ENCODE measurements at places on chromosomes 3 and 15. TPM values are rescaled to one million over a fixed set of nuclear protein-coding genes. Genes with fewer than 3 reads are reported as not detected.

- DNase-seq = no peak
Observed at GRCh38 chr15:42691308-42691707, 45.6 kb downstream of the CDAN1 start.

GRCh38 chr15:55907797-55908196, 85.6 kb downstream of the NEDD4 start:
- peak; percentile 59 for DNase-seq

GRCh38 chr3:178472941-178473340, 63.3 kb upstream of the KCNMB2 start:
- no peak for DNase-seq

Gene ERC2
- total RNA-seq = 1.4 TPM

DNA sequence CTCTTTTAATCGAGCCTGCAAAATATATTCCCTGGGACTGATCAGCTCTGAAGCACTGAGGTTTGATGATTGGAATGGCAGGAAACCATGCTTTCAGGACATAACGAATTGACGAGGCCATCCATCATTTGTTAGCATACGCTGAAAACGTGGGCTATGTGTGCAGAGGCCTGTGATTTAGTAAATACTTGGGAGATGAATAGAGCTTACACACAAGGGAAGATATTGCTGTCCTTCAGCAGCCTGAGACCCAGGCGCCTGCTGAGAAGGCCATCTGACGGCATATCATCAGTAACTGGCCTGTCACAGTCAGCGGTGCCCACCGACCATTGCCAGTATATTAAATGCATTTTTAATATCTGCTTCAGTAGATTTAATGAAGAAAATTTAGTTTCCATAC, 16.2 kb downstream of the CDIN1 start:
- DNase-seq = no peak

Measured in A673 (cell line).